Cardiac ventricle fibroblast (primary cell): ENCODE measurements at places on chromosomes 7 and 10. TPM values are rescaled to one million over a fixed set of nuclear protein-coding genes. Genes with fewer than 3 reads are reported as not detected.

VSTM2A gene
- not detected in 2 replicates for total RNA-seq

GNAT3 gene
- not detected in 2 replicates for total RNA-seq

FRAT2 gene
- total RNA-seq, result 2.9 and 5.9 TPM in 2 replicates

GARS1 gene
- total RNA-seq, result 117 and 144 TPM in 2 replicates

SGCE gene
- total RNA-seq, result 136 and 143 TPM in 2 replicates

ZNF239 gene
- total RNA-seq, result 3.1 and 5.0 TPM in 2 replicates

CNTNAP2 gene
- total RNA-seq, result 0.05 and 0.31 TPM in 2 replicates

FXYD4 gene
- total RNA-seq, result not detected in 2 replicates

LIMK1 gene
- 19.5 and 21.5 TPM in 2 replicates for total RNA-seq

LIPK gene
- not detected in 2 replicates for total RNA-seq

STEAP1B gene
- total RNA-seq, result 1.1 and 1.8 TPM in 2 replicates

PIP gene
- total RNA-seq, result not detected in 2 replicates

SLC16A12 gene
- total RNA-seq, result 0.81 and 1.1 TPM in 2 replicates

MMD2 gene
- total RNA-seq, result not detected in 2 replicates

VIPR2 gene
- total RNA-seq, result 0.06 TPM in 1 of 2 replicates, not detected in the other

SUFU gene
- total RNA-seq, result 15.1 and 16.8 TPM in 2 replicates
